Natural killer cell (primary cell): ENCODE measurements at places on chromosomes 5 and 9. TPM values are rescaled to one million over a fixed set of nuclear protein-coding genes. Genes with fewer than 3 reads are reported as not detected.
A peak's percentile ranks its signal among the peaks of the same experiment; 100 is the strongest.

- DNase-seq: no peak
Observed at GRCh38 chr5:133704411-133704810, 92.1 kb upstream of the FSTL4 start.

- no peak for DNase-seq
Observed at GRCh38 chr9:101486693-101487442, 46.8 kb upstream of the RNF20 start.

DNA sequence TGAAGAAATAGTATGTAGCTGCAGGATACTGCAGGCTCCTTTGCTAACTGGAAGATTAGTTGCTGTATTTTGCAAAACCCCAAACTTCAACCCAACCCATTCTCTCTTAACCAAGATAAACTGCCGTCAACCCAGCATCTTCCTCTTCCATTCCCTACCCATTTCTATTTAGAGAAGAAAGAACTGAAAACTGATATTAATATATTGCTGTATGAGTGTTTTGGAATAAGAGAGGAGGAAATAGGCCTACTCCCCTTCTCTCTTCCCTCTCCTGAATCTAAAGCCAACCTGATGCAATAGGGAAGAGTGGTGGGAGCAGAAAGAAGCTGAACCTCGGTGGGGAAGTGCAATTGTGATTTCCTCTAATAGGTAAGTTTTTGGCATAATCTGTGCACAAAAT, 83.7 kb downstream of the TMEM215 start:
- DNase-seq: no peak

DNA sequence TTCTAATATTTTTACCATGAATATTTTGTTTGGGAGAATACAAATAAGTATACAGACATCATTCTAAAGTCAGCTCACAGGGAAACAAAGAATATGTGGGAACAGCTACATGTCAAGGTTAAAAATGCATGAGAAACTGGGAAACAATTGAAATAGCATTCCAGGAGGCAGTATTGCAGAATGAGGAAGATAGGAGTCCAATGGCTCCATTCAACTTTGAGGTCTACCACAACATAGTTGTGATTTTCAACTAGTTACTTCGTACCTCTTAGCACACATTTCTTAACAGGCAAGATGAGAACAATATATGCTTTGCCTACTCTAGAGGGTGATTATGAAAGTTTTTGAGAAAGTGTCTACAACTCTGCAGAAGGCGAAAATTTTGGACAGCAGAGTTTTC, 35.2 kb upstream of the CAST start:
- DNase-seq: no peak

DNA sequence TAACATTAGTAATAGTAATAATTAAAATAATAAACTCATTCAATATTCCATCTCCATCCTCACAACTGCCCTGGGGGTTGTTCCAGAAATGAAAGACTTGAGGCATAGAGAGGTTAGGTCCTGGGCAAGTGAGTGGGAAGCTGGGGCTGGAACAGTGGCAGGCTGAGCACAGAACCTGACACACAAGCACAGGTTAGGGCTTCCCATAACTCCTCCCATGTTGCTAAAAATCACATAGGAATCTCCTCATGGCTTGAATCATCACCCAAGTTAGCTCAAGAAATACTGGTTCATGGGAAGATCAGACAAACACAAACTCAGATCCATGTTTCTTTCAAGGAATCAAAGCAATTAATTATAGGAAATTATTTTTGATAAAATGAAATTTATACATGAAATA, 487.7 kb downstream of the SEMA5A start:
- no peak for DNase-seq

DNA sequence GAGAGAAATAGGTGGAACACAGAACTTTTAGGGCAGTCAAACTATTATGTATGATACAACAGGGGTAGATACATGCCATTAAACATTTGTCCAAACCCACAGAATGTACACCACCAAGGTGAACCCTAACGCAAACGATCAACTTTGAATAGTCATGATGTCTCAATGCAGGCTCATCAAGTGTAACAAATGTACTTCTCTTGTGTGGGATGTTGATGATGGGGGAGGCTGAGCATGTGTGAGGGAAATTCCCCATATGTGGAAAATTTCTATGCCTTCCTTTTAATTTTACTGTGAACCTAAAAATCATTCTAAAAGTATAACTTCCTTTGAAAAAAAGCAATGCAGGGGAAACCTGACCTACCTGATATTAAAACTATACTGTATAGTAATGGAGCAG, 201.4 kb upstream of the RASEF start:
- DNase-seq: no peak

- no peak for DNase-seq
Observed at GRCh38 chr5:33601881-33602280, 161.1 kb downstream of the TARS1 start.

- DNase-seq: peak; percentile 53
Observed at GRCh38 chr5:82312373-82312856, 34.3 kb upstream of the RPS23 start.

Gene FAM153A
- total RNA-seq: 0.85 TPM

Gene FAM78A
- total RNA-seq: 57.6 TPM

GRCh38 chr9:36929350-36929675, 104.8 kb downstream of the PAX5 start:
- no peak for DNase-seq

Gene EQTN
- total RNA-seq: not detected

GRCh38 chr5:63049935-63050334, 471.3 kb downstream of the LRRC70 start:
- DNase-seq: no peak

Gene AGXT2
- not detected for total RNA-seq

DNA sequence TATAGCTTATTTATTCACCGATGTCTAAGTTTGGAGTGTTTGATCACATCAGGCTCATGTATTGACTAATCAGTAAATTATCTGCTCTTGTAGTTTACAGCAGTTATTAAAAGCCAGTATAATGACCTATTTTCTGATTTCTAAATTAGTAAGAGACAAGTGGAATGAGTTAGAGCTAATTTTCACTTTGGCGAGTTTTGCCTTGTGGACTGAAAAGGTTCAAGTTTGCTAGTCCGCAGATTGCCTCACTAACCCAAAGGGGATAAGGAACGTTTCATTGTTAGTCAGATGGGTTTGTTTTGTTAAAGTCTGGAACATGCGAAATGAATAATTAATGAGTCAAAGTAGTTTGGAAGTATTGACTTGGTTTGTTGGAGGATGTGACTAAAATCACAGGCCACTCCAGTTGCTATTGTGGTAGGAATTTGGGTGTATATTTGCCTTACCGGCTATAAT, 40.1 kb downstream of the SMARCA2 start:
- no peak for DNase-seq

- no peak for DNase-seq
Observed at GRCh38 chr9:36292641-36293040, 34.4 kb upstream of the GNE start.

DNA sequence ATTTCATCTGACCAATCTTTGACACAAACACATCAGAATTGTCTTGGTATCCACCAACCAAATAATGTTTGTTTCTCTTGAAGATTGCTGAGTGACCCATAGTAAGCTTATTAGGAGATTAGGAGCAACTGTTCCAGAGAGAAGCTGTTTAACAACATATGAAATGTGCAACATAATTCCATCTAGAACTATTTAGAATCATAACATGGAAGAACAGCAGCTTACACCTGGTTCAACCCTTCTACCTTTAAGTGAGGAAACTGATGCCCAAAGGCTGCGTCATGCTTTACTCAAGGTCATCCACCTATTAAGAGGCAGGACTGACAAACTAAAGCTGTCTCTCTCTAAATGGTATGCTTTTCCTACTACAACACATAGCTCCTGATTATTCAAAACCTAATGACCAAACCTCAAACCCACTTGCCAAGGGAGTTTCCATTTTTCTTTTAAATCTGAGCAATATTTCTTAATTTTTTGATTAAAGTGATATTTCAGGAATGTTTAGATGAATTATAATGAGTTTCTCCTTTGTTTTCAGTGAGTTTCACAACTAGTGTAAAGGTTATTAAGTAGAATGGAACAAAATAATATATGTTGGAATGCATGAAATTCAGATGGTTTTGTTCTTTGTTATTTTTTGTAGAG, 545.9 kb downstream of the RAB3C start:
- no peak for DNase-seq

Gene ANKRD31
- 0.09 TPM for total RNA-seq

Gene CYLC2
- not detected for total RNA-seq

GRCh38 chr9:76873056-76873792, 32.7 kb downstream of the PRUNE2 start:
- DNase-seq: no peak

- DNase-seq: no peak
Observed at GRCh38 chr9:134192311-134192950, 28.1 kb upstream of the RNU6ATAC start.

Gene CYSRT1
- not detected for total RNA-seq

DNA sequence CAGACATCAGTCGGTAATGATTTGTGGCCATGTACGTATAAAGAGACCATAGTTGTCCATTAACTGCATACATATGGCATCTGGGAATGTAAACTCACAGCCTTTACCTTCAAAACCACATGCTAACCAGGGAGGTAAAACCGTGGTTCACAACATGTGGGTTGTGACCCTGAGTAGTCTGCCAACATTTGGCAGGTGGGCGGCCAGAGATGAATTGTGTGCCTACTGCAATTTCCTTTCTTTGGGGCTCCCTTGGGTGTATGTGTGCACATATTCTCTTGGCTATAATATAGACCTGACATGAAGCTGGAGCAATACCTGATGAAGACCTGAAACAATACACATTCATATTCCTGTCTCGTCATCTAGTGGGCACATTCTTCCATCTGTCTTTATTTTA, 396.0 kb downstream of the MLLT3 start:
- DNase-seq: no peak

DNA sequence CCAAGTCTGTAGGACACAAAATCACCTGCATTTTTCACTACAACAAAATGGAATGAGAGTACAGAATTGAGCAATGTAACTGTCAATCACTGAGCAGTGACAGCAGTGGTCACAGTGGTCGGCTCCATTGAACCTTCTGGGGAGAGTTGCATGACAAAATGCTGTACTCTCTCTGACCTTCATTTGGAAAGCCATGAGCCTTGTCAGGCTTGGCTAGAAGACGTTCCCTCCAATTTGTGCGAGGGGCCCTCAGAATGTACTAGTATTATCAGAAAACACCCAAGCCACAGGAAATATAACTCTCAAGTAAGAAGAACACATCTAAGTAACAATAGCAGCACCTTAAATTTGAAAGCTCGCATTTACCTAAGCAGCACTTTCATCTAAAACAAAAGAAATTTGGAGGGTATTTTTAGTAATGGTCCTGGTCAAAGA, 425.6 kb upstream of the MEF2C start:
- DNase-seq: no peak

DNA sequence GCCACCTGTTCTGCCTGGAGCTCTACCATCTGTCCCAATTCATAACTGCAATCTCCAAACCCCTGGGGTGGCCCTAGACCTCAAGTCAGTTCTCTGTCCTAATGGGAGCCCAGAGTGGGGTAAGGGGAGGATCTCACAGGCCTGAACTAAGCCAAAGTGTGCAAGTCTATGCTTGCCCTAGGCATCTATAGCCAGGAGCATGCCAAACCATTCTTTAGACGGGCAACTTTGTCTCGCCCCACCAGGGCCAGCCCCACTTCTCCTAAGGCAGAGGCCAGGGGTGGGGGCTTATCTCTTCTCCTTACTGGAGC, 3.3 kb downstream of the ACSL6 start:
- no peak for DNase-seq

GRCh38 chr5:140595538-140596300, 31.1 kb downstream of the SLC35A4 start:
- DNase-seq: no peak

- DNase-seq: no peak
Observed at GRCh38 chr9:35643046-35643445, 7.7 kb downstream of the SIT1 start.

DNA sequence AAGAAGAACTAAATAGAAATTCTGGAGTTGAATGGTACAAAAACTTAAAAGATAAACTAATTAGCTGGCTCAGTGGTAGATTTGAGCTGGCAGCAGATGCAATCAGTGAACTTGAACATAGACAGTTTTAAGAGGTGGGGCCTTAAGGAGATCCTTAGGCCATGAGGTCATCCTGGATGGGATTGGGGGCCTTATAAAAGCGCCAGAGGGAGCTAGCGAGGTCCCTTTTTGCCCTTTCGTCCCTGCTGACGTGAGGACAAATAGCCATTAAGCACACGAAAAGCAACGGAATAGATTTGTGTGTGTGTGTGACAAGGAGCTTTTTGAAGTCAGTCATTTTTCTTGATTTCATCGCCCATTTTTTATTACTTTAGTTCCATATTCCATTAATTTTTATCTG, 83.3 kb downstream of the ZNF354C start:
- DNase-seq: no peak

- DNase-seq: no peak
Observed at GRCh38 chr5:144598451-144599068, 427.9 kb downstream of the KCTD16 start.

- DNase-seq: no peak
Observed at GRCh38 chr5:81156732-81157131, 76.4 kb upstream of the CKMT2 start.

DNA sequence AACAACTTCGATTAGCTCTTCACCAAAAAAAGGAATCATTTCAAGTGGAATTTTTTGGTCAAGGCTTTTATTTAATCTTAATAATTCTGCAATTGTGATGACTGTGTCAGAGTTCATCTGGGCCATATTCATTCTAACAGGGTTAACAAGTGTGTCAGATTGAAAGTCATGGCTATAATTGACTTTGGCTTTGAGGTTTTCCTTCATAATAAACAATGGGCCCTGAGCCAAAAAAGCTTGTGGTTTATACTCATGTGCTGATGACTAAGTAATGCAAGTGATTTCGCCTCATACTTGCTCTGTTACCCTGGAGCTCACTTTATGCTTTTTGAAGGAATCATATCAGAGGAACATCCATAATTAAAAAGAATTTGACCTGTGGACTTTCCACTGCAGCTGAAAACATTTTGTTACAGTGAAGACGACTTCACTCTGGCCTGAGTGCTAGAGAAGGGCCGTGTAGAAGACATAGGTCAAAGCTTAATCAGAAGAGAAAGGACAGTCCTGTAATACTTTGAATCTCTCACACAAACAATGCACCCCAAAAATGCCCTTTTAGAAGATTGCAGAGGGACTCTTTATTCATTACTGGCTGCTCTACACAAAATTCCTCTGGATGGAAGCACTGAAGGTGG, 101.7 kb downstream of the GDNF start:
- no peak for DNase-seq

GRCh38 chr5:143679777-143680176, 132.2 kb upstream of the HMHB1 start:
- DNase-seq: no peak

DNA sequence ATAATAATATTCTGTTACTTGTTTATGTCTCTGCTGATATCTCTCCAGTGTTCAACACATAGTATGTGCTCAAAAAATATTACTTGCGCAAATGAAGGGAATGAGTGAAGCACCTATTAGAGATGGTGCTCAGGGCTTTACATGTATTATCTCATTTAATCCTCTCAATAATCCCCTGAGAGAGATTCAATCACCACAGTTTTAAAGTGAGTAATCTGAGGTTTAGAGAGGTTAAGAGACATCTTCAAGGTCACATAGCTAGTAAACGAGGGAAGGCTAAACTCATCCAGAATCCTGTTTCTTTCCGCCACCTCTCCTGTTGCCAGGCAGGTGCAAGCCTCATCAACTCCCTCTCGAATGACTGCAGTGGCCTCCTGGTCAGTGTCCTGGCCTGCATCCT, 82.0 kb downstream of the UGCG start:
- no peak for DNase-seq

- no peak for DNase-seq
Observed at GRCh38 chr5:38462976-38463633, 93.3 kb downstream of the LIFR start.
